ENCODE measurements at places on chromosomes 5 and 9.

GRCh38 chr9:91131433-91131839 lies 230.3 kb downstream of the AUH start:
- peak; percentile 94 for DNase-seq

- DNase-seq: no peak
Measured at GRCh38 chr5:76393035-76393680, 9.9 kb upstream of the IQGAP2 start.

GRCh38 chr9:130845254-130845653 lies 10.2 kb downstream of the ABL1 start:
- no peak for DNase-seq

DNA sequence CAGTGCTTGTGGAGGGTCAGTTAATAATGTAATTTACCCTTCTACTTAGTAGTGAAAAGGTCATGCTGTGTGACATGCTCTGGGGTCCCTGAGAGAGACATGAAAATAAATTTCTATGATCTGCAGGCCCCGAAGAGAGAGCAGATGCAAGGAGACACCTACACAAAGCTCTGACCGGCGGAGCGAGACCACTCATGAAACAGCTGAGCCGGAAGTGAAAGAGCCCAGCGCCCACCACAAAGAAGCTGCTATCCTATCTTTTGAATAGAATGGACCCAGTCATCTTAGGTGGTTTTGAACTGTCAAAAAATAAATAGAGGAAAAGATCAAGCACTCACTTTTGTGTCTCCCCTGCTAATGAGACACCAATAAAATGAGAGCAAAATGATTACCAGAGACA lies 190.0 kb downstream of the MED10 start:
- DNase-seq: no peak

- no peak for DNase-seq
Measured at GRCh38 chr5:127396490-127397155, 106.0 kb downstream of the MEGF10 start.

DNA sequence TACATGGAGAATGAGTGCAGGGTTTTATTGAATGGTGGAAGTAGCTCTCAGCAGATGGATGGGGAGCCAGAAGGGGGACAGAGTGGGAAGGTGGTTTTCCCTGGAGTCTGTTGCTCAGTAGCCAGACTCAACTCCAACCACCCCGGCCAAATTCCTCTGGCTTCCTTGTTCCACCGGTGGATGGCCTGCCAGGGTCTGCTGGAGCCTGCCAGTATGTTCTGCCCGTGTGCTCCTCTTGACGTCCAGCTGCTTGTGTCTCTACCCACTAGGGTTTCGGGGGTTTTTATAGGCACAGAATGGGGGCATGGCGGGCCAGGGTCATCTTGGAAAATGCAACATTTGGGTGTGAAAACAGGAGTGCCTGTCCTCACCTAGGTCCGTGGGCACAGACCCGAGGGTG lies 51.4 kb upstream of the KLF9 start:
- no peak for DNase-seq

GRCh38 chr9:130499804-130500263 lies 55.1 kb downstream of the ASS1 start:
- DNase-seq: no peak
